ENCODE measurements at places on chromosomes 1 and 21.
A peak's percentile ranks its signal among the peaks of the same experiment; 100 is the strongest.

DNA sequence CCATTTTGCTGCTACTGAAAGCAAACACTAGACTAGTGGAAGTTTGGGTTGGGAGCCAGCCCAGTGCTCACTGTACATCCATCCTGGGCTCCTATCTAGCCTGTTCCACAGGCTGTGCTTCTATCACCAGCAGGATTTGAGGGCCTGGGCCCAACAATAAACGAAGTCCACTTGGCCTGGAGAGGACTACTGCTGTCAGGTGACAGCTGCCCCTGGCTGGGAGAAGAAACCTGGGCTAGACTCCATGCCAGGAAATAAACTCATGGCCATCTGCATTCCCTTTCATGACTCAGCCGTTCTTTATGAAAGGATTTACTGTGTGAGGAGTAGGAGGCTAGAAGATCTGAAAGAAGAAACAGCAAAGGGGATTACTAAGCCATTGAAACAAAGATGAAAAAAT, 35.5 kb downstream of the COLGALT2 start:
- DNase-seq: no peak

DNA sequence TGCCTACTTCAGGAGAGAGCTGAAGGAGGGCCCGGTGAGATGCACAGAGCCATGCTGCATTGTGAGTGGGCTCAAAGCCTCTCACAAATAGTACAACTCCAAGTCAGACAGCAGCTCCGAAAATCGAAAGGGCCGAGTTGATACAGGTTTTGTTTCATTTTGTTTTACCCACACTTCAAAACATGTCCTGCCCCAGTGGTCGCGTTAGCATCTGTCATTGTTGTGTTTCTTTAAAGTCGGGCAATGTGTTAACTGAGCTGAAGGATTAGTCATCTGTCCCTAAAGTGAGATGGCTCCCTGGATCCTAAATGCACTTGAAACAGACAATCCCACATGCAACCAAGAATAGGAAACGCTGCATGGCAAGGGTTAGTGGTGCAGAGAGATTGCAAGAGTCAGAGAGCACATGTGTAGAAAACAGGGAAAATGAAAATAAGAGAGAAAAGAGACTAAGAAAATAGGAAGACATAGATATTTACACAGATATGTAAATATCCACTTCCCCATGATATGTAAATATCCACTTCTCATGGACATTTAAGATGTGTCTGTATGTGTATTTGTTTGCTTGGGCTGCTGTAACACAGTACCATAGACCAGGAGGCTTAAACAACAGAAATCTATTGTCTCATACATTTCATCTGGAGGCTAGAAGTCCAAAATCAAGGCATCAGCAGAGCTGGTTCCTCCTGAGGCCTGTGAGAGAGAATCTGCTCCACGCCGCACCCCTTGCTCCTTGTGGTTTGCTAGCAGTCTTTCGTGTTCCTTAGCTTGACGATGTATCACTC, 131.4 kb upstream of the RAB4A start:
- no peak for DNase-seq

- no peak for DNase-seq
These were observed 9.7 kb downstream of the ZMPSTE24 start for GRCh38 chr1:40267767-40268187.

DNA sequence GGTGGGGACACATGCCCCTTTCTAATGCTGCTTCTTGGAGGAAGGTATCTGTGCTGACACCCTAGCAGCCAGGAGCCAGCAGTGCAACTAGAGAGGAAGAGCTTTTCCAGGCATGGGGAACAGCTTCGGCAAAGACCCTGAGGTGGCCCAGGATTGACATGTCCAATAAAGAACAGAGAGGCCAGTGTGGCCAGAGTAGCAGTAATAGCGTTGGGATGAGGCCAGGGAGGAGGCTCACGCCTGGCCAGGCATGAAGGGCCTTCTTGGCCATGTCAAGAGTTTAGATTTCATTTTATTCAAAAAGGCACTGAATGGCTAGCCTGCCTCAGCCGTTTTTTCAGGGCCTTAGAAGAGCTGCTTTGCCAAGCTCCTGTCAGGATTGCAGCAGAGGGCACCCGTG, 16.3 kb upstream of the ADAMTSL4 start:
- no peak for DNase-seq

GRCh38 chr1:109818271-109818987, 54.7 kb upstream of the EPS8L3 start:
- DNase-seq: no peak

- DNase-seq: no peak
These were observed 593.1 kb downstream of the NUF2 start for GRCh38 chr1:163914785-163915413.

GRCh38 chr1:64041371-64042131, 161.9 kb upstream of the UBE2U start:
- no peak for DNase-seq

GRCh38 chr1:108141621-108142020, 58.5 kb downstream of the SLC25A24 start:
- DNase-seq: no peak

DNA sequence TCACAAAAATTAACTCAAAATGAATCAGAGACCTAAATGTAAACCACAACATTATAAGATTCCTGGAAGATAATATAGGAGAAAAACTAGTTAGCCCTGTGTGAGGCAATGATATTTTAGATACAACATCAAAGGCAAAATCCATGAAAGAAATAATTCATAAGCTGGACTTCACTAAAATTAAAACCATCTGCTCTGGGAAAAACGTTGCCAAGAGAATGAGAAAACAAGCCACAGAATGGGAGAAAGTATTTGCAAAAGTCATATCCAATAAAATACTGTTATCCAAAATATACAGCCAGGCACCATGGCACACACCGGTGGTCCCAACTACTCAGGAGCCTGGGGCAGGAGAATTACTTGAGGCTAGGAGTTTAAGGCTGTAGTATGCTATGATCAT, 70.3 kb downstream of the SYF2 start:
- DNase-seq: no peak

DNA sequence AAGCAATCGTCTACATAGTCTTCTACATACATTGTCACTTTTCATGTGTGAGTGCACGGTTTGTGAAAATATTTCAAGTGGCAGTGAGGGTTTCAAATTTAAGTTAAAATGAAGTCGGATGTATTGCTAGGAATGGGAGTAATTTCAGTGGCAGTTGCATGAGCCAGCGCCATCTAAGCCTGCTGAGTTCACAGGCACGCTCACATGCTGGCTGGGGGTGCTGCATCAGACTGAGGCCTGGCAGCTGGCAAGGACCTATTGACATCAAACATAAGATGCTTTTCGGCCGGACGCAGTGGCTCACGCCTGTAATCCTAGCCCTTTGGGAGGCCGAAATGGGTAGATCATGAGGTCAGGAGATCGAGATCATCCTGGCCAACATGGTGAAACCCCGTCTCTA, 80.7 kb downstream of the UBE4B start:
- no peak for DNase-seq

DNA sequence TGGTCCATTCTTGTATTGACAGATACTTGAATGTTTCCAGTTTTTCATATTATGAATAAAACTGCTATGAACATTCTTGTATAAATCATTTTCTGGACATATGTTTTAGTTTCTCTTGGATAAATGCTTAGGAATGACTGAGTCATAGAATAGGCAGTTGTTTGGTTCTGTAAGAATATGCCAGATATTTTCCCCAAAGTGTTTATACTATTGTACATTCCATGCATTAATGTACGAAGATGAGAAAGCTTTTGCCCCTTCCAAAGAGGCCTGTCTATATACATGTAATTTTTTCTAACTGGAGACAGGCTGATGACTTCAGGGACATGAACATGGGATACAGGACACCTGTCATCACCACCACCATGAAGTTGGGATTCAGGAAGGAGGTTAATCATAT, 11.3 kb downstream of the NBPF3 start:
- DNase-seq: no peak

GRCh38 chr1:194338241-194338948, 1152.0 kb upstream of the B3GALT2 start:
- DNase-seq: no peak

GRCh38 chr1:179971563-179972496, 17.2 kb downstream of the CEP350 start:
- no peak for DNase-seq

DNA sequence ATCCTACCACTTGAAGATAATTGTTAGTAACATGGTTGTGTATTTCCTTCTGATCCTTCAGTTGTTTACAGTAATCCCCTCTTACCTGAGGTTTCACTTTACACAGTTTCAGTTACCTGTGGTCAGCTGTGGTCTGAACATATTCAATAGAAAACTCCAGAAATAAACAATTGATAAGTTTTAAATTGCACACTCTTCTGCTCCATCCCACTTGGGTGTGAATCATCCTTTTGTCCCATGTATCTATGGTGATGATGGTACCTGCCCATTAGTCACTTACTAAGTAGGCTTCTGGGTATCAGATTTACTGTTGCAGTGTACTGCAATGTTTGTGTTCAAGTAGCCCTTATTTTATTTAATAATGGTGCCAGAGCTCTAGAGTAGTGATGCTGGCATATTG, 62.5 kb downstream of the OSBPL9 start:
- no peak for DNase-seq

- DNase-seq: no peak
These were observed 6.4 kb downstream of the PADI3 start for GRCh38 chr1:17255336-17255735.

- no peak for DNase-seq
These were observed 255.8 kb upstream of the CACYBP start for GRCh38 chr1:174743654-174744561.

DNA sequence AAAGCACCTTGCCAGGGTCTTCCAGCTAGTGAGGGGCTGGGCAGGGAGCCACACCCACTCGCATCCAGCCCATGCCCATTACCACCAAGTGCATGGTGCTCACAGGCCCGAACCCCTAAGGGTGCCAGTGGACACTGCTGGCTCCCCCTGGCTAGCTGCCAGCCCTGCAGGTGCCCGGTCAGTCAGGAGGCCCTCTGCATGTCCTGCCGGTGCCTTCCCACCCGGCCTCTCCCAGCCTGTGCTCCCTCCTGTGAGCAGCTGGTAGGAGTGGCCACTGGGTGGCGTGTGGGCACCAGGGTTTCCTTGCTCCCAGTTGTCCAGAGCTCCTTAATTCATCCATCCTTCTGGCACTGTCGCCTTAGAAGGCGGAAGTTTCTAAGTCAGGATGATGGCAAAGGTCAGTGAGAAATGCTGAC, 33.4 kb downstream of the QSOX1 start:
- no peak for DNase-seq

DNA sequence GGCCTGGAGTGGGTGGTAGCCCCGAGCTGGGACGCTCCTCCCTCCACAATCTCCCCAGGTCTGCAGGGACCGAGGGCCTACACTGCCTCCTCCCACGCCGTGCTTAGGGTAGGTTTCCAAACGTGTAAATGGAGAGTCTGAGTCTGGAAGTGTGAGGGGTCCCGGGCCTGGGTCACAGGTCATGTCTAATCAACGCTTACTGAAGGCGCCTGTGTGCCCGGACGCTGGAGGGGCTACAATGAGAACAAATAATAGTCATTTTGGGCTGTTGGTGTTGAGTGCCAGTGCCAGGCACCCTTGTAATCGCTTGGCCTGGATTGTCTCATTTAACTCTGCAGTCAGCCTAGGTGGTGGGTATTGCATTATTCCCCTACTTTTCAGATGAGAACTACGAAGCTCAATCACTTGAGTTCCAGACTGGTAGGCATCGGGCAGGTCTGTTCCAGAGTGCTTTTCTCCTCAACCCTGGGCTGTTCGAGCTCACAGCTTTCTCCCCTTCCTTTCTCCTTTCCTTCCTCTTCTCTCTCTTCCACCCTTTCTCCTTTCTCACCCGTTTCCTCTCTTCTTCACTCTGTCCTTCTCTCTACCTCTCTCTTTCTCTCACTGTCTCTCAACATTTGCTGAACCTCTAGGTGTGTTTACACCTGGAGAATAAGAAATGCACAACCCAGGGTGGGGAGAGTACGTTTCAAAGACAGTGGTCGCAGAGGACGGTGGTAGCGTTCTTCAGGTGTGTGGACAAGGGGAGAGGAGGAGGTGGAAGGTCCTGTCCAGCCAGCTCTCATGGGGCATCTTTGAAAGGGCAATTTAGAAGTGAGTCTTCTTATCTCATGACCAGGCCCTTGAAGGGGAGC, 883 bp downstream of the SLC66A1 start:
- no peak for DNase-seq

DNA sequence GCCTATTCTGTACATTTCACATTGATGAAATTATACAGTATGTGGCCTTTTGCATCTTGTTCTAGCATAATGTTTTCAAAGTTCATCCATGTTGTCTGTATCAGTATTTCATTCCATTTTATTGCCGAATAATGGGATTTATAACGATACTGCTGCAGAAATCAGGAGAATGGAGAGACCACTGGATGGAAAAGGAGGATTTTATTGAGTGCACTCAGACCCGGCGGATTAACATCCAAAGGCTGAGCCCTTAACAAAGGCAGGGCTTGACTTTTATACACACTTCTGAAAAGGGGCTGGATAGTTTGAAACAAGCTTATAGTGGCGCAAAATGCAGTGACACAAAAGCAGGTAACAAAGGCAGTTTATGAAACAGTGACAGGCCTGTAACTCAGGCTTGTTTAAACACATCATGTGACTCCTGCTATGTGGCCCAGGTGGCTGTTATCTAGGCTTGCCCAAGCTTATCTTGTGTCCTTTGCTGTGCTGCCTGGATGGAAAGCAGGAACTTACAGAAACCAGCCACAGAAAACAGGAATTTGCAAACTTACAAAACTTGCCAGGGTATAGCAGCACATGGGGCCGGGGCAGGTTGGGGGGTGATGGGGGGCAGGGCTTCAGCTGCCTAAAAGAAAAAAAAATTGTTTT, 32.8 kb upstream of the KCNJ15 start:
- no peak for DNase-seq

DNA sequence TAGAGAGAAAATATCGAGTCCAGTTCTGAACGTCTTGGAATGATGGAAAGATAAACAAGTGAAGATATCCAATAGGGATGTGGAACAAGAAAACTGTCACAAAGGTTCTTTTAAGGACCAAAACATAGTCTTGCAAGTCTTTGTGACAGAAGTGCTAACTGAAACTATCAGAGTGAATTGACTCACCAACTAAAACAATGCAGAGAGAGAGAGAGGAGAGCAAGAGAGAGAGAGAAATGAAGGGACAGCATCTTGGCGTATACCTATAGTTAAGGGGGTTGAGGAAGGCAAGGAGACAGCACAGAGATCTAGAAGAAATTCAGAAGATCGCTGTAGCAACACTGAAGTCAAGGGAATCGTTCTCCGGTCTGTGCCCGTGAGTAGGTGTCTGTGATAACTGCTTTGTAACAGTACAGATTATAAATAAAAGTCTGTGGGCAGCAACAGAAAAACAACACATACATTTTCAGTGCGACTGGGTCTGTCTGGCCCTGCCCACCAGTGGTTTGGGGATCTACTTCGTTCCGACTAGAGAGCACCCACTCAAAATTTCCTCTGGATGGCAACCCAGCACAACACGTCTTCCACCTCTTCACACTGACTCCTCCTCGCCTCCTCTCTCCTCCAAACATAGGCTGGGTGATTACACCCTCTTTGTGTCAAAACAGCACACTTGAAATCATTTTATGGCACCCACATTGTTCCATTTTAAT, 4.8 kb upstream of the COA6 start:
- DNase-seq: peak; percentile 31

Data from activated CD4-positive, alpha-beta T cell treated with anti-CD3 and anti-CD28 coated beads, Interleukin-2, amount 50 U/mL, for 1 hour (primary cell).